D721Med (cell line): ENCODE measurements at places on chromosomes 6 and 20.

GRCh38 chr6:23031986-23032385 lies 462.6 kb downstream of the HDGFL1 start:
- no peak for DNase-seq

GRCh38 chr6:48933136-48933535 lies 529.9 kb downstream of the MMUT start:
- DNase-seq: no peak

- DNase-seq: no peak
Observed at GRCh38 chr20:41694796-41695195, 76.6 kb upstream of the CHD6 start.

DNA sequence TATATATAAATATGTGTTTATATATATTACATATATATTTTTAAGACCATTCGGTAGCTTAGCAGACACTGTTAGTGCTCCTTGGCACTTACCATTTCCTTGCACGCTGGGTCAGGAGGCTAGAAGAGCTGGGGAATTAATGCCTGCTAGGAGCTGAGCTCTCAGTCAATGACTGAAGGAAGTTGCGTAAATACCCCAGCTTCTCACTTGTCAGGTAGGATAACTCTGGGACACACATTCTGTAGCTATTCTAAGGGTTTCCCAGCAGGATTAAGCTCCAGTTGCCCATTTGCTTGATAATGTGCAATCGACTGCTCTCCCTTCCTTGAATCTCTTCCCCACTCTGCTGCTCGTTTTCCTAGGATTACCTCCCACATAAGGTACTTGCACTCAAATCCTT lies 15.7 kb upstream of the DNAAF9 start:
- no peak for DNase-seq

GRCh38 chr20:44701118-44701857 lies 13.9 kb upstream of the CCN5 start:
- no peak for DNase-seq

GRCh38 chr6:106316375-106316766 lies 9.2 kb downstream of the ATG5 start:
- DNase-seq: no peak

- no peak for DNase-seq
Observed at GRCh38 chr6:87723170-87724078, 21.4 kb upstream of the AKIRIN2 start.

DNA sequence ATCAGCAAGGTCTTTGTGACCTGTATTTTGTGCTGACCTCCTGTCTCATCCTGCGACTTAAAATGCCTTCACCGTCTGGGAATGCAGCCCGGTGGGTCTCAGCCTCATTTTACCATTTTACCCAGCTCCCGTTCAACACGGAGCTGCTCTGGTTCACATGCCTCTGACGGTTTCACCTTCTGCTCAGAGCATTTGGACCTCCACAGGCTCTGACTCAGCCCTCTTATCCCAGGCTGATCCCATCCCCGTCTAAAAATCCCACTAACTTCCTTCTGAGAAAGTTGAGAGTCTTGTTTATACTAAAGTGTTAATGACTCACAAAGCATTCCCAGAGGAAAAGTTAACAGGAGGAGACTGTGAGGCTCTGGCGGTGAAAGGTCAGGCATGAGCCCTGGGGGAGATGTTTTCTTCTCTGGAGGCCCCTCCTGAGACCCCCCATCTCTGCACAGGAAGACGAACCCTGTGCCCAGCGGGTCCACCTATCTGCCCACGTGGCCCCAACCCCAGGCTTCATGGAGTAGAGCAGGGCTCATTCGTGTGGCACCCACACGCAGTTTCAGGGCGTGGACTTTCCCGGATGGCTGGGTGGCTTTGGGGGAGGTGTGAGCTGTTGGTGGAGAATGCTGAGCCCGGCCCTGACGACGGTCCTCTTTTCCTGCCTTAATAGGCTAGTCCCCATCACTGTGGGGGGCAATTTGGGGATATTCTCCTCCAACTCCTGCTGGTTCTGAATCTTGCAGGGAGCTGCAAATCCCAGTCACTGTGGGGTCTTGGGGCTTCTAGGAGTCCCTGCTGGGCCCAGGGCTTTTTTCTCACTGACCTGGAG lies 3.3 kb upstream of the BIRC7 start:
- DNase-seq: no peak

- DNase-seq: no peak
Observed at GRCh38 chr6:104940893-104941728, 15.8 kb upstream of the LIN28B start.

- no peak for DNase-seq
Observed at GRCh38 chr20:38243709-38244020, 16.9 kb downstream of the KIAA1755 start.

- no peak for DNase-seq
Observed at GRCh38 chr6:38476141-38476540, 163.6 kb downstream of the BTBD9 start.

- DNase-seq: no peak
Observed at GRCh38 chr6:53517021-53517420, 27.9 kb downstream of the GCLC start.

DNA sequence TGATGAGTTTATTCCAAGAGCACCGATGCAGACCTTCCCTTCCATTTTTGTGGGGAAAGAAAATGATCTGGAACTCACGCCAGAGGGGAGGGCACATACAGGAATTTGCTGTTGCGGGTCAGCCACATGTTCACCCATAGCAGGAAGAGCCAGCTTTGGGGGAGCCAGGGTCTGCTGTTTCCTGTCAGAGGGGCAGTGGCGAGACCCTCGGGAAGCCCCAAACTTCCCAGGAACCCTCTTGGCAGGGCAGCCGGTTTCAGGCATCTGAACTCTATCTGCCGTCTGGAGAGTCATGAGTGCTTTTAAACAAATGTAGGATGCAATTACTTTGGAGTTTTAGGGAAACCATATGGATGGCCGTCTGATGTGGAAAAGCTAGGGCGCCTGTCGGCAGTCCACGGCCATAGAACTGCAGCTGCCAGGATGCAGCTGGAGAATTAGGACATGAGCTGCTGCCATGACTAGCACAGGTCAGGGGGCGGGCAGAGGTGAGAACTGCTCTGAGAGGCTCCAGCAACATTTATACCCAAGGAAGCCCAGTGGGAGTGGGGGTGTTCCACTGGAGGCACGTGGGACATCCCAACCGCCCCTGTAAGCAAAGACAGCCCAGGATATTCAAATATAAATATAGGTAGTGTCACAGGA lies 14.8 kb upstream of the SERPINB9 start:
- DNase-seq: no peak

GRCh38 chr20:63293871-63294535 lies 1.0 kb downstream of the COL20A1 start:
- no peak for DNase-seq

DNA sequence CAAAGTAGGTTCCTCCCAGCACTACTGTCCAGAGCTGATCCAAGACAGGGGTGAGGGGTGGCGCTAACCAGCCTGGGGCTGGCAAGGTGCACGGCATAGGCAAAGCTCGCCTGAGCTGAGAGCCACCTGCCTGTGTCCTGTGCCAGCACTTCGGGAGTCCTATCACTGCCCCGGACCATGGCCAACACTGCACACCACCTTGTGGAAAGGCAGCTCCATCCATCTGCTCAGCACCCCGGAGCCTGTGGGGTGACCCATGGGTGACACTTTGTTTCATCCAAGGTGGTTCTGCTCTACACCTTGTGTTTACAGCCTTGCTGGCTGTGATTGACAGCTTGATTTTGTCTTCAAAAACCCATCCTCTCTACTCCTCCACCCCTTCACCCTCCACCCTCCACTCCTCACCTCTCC lies 32.9 kb upstream of the GATA5 start:
- DNase-seq: no peak

- no peak for DNase-seq
Observed at GRCh38 chr6:42727627-42728026, 5.2 kb upstream of the PRPH2 start.

DNA sequence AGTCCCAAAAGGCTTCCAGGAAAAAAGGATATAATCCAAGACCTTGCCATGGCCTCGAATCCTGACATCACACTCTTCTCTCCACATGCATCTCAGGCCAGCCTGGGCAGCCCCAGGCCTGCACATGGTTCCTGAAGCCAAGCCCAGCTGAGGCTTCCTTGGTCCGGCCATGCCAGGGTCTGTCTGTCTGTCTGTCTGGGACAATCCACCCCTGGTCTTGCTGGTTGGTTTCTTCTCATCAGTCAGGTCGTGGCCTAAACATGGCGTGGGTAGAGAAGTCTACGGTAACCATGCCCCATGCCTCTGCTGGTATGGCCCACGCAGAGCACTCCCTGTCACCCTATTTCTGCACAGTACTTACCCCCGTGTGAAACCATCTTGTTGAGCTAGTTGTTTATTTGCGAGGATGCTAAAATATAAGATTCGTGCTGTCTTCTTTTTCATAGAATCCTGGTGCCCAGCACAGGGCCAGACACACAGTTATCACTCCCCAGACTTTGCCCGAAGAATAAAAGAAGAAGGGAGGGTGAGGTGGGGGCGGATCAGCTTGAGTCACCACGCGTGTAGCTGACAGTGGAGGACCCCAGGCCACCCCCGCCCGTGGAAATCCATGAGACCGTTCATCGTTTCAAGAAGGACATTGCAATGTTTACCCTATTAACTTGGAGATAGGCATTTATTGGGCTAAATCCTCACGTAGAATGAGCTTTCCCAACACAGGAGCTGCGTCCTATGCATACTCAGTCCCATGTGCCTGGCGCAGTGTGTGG lies 107.2 kb downstream of the RNASET2 start:
- DNase-seq: no peak

- DNase-seq: no peak
Observed at GRCh38 chr6:22819209-22819608, 249.8 kb downstream of the HDGFL1 start.

DNA sequence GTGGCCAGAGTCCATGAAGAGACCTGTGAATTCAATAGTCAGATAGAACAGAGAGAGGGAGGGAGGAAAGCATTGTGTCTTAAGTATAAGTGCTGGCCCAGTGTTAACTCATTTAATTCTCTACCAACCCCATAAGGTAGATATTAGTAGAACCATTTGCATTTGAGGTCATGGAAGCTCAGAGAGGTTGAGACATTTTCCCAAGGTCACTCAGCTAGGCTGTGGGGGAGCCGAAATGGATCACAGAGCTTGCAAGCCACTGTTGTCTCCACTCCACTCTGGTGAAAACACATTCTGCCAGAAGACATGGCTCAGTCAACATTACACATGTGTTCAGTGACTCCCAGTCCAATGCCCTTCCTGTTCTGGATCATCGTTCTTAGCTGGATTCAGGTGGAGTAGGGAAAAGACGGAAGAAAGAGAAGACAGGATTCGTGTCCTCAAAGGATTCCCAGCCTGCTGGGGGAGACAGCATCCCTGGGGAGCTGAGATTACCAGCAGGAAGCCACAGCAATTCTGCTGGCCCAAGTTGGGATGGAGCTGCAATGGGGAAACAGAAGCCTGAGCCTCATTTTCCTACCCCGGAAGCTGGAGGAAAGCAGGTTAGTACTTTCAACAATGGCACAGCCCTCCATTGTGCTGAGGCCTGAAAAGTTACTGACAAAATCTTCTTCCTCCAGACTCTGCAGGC lies 27.0 kb upstream of the MDGA1 start:
- peak; percentile 62 for DNase-seq

GRCh38 chr20:62286493-62287064 lies 16.2 kb upstream of the ADRM1 start:
- no peak for DNase-seq

DNA sequence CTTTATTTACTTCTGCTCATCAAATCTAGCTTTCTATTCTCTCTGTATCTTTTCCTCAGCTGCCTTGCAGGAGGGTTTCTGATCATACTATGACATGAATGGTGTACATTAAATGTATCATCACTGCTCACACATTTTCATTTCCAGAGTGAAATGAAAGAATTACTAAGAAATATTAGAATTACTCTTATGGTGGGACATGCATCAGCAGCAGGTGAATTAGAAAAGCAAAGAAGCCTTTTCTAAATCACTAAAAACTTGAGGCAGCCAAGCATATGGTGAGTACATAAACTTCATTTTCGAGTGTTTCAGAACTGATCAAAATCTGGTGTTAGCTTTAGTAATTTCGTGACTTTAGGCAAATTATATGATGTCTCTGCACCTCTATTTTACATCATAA lies 23.6 kb downstream of the IL17A start:
- DNase-seq: no peak

DNA sequence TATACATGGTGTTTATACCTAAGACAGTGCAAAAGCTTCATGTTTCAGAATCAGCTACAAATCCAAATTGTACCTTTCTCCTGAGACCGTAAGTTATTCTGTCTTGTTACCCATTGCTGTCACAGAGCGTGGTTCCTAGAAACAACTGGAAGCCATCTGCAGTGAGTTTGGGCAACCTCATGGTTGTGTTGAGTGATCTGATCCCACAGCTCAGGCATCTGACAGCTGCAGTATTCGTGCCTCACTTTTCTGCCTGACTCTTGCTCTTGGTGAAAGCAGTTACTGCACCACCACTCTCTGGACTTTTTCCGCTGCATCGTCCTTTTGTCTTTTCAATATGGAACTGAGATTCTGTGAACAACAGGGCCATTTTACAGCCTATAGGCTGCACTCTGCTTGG lies 752.6 kb downstream of the MAFB start:
- no peak for DNase-seq

DNA sequence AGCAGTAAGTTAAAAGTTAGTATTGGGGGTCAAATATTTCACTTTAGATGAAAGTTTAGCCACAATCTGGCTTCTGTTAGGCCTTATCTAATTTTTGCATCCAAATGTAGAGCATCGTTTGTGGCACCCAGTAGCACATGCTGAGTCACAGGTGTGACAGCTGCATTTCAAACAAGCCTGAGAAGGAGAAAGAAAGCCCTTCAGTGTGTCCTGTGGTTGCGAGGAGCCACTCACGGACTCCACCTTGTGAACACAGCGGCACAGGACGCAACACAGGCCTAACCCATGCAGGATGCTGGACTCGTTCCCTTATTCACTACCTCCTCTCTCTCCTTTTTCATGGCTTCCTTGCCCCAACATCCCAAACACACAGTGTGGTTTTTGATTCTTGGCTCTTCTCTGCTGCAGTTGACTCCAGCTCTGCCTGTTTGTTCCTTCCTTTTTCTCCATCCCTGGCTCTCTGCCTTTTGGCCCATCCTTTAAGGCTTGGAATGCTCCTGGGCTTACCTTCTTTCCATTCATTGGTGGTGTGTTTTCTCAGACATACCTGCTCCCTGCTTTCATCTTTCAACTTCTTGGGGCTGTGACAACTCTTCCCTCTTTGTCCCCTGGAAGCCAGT lies 124.2 kb downstream of the SLC16A10 start:
- DNase-seq: no peak

DNA sequence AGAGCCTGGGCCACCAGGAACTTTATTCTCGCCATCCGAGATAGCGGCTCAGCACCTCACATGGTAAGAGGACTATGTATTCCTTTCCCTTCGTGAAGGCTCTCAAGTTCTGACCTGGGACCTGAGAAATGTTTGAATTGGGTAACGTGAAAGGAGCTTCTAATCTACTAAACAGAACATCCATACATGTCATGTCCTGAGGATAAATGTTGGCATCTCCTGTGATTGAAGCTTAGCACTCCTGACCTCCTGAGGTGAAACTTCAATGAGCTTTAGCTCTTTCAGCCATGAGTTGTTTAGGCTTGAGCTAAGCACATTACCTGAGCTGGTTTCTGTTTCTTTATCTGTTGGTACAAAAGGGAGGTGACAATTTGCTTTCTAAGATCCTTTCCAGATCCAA lies 280.9 kb downstream of the PACRG start:
- no peak for DNase-seq

- DNase-seq: no peak
Observed at GRCh38 chr6:159718634-159719033, 8.7 kb upstream of the WTAP start.

- no peak for DNase-seq
Observed at GRCh38 chr20:34896086-34896621, 19.7 kb downstream of the ACSS2 start.
